Liver (tissue), 10 donors: ENCODE measurements at places on chromosomes 12 and 14.

GRCh38 chr14:78259831-78260230, 89.7 kb downstream of the NRXN3 start:
- DNase-seq = no peak
- H3K4me1 ChIP-seq = no peaks in the 10 kb centered on the region
- H3K36me3 ChIP-seq = no peaks in the 10 kb centered on the region
- H3K4me3 ChIP-seq = no peak overlapping the region
- no peak overlapping the region for H3K27ac ChIP-seq
- H3K27me3 ChIP-seq = peaks cover 4% of the 10 kb centered on the region

DNA sequence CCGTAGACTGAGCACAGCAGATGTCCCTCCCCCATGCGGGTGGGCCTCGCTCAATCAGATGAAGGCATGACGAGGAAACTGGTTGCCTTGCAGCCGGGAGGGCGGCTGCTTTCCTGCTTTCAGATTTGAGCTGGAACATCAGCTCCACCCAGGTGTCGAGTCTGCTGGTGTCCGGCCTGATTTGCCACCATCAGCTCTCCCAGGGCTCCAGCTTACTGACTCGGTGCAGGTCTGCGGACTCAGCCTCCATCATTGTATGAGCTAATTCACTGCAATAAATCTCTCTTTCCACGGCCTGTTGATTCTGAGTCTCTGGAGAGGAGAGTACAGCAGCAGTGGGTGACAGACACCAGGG, 156.2 kb downstream of the KIF26A start:
- H3K27me3 ChIP-seq = no peaks in the 10 kb centered on the region
- no peaks in the 10 kb centered on the region for H3K36me3 ChIP-seq
- peaks cover 13% of the 10 kb centered on the region for H3K4me1 ChIP-seq
- no peak overlapping the region for H3K4me3 ChIP-seq
- H3K27ac ChIP-seq = no peak overlapping the region

- no peak overlapping the region for H3K27ac ChIP-seq
- H3K4me3 ChIP-seq = no peak overlapping the region
- no peak for DNase-seq
- H3K27me3 ChIP-seq = no peaks in the 10 kb centered on the region
- H3K4me1 ChIP-seq = peaks cover 13% of the 10 kb centered on the region
These were observed 5.5 kb downstream of the AMN start for GRCh38 chr14:102927878-102928411.

- no peaks in the 10 kb centered on the region for H3K27me3 ChIP-seq
- no peak for DNase-seq
- no peaks in the 10 kb centered on the region for H3K4me1 ChIP-seq
- peak within 1 kb of the TSS; percentile 53 for H3K27ac ChIP-seq
- peaks cover 30% of the 10 kb centered on the region for H3K36me3 ChIP-seq
These were observed at the start of gene DTX3 for GRCh38 chr12:57604454-57604991. Gene DTX3, plus strand, starts transcription at chr12:57604824. Its CDS starts 1,694 bp downstream, at chr12:57606518.

- H3K27ac ChIP-seq = no peak overlapping the region
- H3K27me3 ChIP-seq = no peaks in the 10 kb centered on the region
- no peak overlapping the region for H3K4me3 ChIP-seq
- no peaks in the 10 kb centered on the region for H3K4me1 ChIP-seq
- DNase-seq = no peak
- no peaks in the 10 kb centered on the region for H3K36me3 ChIP-seq
These were observed 84.5 kb downstream of the PLEKHG3 start for GRCh38 chr14:64788706-64789105.

DNA sequence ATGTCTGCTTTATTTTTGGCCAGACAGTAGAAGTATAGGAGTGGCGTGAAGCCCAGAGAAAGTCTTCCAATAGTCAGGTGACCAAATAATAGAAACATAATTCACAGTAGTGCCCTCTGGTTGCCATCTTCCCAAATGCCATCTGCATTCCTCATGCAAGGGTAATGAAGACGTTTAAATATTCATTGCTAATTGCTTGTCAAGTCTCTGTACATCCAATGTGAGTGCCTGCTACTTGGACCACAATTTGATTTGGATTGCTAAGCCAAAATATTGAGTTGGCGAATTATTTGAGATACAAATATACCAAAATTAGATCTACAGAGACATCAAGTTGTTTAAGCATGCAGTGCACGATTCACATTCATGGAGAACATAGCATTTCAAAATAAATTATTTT, 402.7 kb downstream of the SOX5 start:
- H3K4me1 ChIP-seq = no peaks in the 10 kb centered on the region
- H3K27ac ChIP-seq = no peak overlapping the region
- no peak for DNase-seq
- H3K4me3 ChIP-seq = no peak overlapping the region

DNA sequence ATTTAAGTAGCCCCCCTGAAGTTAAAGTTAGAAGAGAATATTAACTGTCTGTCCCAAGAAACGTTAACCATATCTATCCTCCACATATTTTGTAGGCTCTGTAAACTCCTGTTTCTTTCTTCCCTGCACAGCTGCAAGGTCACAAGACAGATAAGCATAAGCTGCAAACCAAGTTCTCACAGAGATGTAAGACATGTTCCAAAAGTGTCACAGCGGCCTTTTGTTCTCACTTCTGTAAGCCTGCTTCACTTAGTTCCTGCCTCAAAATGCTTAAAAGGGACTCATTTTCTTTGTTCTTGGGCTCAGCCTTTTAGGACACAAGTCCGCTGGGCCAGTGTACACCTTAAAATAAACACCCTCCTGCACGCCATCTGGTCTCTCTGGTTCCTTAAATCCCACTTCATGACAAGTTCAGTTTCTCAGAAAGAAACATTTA, 3.2 kb downstream of the RNASE1 start:
- H3K36me3 ChIP-seq = no peaks in the 10 kb centered on the region
- no peak overlapping the region for H3K27ac ChIP-seq
- no peaks in the 10 kb centered on the region for H3K27me3 ChIP-seq

DNA sequence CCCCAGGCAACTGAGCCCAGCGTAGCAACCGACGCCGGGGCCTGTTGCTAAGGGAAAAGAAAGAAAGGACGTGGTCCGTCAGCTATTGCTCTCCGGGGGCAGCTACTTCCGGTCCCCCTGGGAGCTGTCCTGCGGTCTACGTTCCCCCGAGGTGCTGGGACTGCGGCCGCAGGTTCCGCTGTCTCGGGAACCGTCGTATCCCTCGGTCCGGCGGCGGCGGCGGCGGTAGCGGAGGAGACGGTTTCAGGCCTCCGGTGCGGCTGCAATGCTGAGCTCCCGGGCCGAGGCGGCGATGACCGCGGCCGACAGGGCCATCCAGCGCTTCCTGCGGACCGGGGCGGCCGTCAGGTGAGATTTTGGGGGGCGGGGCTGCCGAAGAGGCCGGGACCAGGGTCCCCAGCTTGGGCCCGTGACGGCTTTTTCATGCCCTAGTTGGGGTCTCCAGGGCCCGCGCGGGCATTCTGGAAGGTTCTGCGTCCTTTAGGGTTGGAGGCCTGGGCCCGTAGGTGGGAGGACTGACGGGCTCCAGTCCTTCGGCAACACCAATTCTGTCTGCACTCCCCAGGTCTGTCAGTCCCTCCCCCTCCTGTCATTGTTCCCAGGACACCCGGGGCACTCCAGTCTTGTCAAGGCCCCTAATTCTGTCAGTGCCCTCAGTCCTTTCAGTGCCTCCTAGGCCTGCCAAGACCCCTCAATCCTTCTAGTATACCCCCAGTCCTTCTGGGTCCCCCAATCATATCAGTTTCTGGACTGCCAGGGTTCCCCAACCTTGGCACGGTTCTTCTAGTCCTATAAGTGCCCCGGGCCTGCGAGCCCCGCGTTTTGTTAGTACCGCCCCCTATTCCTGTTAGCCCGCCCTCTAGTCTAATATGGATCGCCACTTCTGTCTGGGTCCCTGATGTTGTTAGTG, at the start of gene USP30:
USP30 (plus strand) TSS at position 163 of the 910 bp plus-strand sequence; CDS start at position 266, 103 bp downstream.
- H3K4me1 ChIP-seq = peaks cover 45% of the 10 kb centered on the region
- H3K27ac ChIP-seq = peak within 1 kb of the TSS; percentile 92
- no peaks in the 10 kb centered on the region for H3K27me3 ChIP-seq
- no peaks in the 10 kb centered on the region for H3K36me3 ChIP-seq
- peak; percentile 94 for DNase-seq

DNA sequence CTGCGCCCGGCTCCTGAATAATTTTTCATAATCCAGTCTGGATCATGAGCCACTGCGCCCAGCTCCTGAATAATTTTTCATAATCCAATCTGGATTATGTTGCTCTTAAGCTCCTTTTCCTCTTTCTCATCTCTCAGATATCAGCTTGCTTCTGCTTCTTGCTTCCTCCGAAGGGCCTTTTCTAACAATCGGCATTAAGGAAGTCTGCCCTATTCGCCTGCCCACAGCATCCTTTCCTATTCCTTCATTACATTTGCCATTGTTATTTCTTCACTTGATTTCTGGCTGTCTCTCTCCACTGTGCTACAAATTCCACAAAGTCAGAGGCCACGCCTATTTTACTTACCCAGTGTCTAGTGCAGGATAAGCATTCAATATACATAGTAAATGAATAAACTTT, 83.5 kb downstream of the TTC7B start:
- H3K36me3 ChIP-seq = peaks cover 2% of the 10 kb centered on the region
- no peak overlapping the region for H3K27ac ChIP-seq
- H3K4me1 ChIP-seq = no peaks in the 10 kb centered on the region

DNA sequence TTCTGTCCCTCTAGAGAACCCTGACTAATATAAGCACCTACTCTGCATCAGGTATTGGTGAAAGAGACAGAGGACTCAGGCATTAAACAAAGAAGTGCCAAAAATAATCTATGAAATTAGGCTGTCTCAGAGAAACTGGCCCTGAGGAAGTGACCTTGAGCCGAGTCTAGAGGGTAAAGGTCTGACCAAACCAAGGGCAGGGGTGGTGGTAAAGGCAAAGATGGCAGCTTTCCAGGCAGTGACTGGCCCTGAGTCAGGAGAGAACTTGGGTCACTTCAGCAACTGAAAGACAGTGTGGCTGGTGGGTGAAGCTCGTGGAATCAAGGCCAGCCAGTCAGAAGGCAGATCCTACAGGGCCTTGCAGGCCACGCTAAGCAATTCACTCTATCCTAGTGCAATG, 30.6 kb downstream of the CDKL1 start:
- H3K27me3 ChIP-seq = no peaks in the 10 kb centered on the region

- no peak for DNase-seq
- no peaks in the 10 kb centered on the region for H3K4me1 ChIP-seq
- no peak overlapping the region for H3K27ac ChIP-seq
- H3K36me3 ChIP-seq = no peaks in the 10 kb centered on the region
- H3K4me3 ChIP-seq = no peak overlapping the region
These were observed 2.1 kb downstream of the TDP1 start for GRCh38 chr14:89957791-89958190.

- no peak for DNase-seq
- no peak overlapping the region for H3K4me3 ChIP-seq
- H3K4me1 ChIP-seq = no peaks in the 10 kb centered on the region
These were observed 8.1 kb downstream of the VAMP1 start for GRCh38 chr12:6462234-6462995.

DNA sequence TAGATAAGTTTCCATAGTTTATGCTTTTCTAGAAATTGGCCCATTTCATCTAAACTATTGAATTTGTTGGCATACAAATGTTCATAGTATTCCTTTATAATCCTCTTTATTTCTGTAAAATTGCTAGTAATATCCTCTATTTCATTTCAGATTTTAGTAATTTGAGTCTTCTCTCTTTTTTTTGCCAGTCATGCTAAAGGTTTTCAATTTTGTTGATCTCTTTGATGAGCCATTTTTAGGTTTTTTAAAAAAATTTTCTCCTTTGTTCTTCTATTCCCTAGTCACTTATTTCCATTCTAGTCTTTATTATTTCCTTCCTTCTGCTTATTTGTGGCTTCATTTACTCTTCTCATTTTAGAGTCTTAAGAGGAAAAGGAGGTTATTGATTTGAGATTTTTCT, 19.4 kb upstream of the PPM1A start:
- H3K27ac ChIP-seq = no peak overlapping the region
- H3K36me3 ChIP-seq = no peaks in the 10 kb centered on the region
- no peaks in the 10 kb centered on the region for H3K4me1 ChIP-seq
- no peak for DNase-seq

GRCh38 chr12:4700621-4701026, 19.6 kb upstream of the GALNT8 start:
- no peaks in the 10 kb centered on the region for H3K36me3 ChIP-seq
- no peak overlapping the region for H3K27ac ChIP-seq
- H3K27me3 ChIP-seq = no peaks in the 10 kb centered on the region
- H3K4me3 ChIP-seq = no peak overlapping the region

- no peaks in the 10 kb centered on the region for H3K4me1 ChIP-seq
- no peak overlapping the region for H3K4me3 ChIP-seq
- no peaks in the 10 kb centered on the region for H3K36me3 ChIP-seq
- H3K27me3 ChIP-seq = no peaks in the 10 kb centered on the region
- no peak for DNase-seq
These were observed 31.2 kb upstream of the OTOGL start for GRCh38 chr12:80068173-80068572.

DNA sequence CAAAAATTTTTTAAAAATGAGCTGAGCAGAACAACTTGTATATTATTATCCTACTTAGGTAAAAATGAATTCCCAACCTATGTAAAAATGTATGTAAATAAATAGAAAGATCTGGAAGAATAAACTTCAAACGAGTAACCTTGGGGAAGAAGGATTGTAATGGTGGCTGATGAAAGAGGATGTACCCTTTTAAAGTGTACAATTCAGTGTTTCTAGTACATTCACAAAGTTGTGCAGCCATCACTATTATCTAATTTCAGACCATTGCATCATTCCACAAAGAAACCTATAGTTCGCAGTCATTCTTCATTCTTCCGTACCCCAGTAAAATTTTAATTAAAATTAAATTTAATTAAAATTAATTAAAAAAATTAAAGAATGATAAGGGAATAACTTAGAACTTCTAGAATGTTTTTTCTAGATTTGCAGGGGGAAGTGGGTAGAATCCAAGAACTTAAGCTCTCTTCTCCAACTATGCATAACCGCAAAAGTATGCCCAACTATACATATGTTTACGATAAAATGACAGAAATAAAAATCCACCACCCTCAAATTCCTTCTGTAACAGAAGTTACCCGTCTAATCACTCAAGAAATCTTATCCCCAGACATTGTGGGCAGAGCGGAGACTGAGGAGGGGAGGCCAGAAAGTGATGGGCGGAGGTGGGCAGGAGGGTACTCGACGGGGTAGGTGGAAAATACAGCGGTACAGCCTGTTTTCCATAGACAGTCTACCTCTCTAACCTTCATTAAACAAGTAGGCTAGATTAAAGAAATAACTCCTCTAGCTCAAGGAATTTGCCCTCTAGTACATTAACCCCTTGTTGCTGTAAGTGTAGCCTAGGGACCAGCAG, 921 bp downstream of the DEPDC4 start:
- H3K27ac ChIP-seq = peak overlapping the region; percentile 94
- peaks cover 3% of the 10 kb centered on the region for H3K4me1 ChIP-seq
- H3K4me3 ChIP-seq = peak overlapping the region; percentile 90
- no peak for DNase-seq

DNA sequence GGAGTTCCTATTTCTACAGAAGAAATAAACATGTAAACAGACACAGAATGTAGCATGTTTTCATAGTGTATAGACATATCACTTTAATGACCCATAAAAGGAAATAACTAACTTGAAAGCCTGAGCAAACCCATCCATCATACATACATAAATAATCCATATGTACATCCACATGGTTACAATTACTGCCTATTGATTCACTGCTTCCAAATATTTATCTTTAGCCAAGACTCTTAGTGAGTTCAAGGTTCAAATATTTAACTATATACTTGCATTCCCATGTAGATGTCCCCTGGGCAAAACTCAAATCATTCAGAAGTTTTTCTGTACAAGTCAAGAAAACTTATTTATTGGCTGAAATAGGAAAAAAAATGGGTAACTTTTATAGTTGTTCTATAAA, 95.4 kb downstream of the CCER1 start:
- no peak overlapping the region for H3K27ac ChIP-seq
- H3K4me1 ChIP-seq = no peaks in the 10 kb centered on the region
- no peak overlapping the region for H3K4me3 ChIP-seq
- DNase-seq = no peak
